Trophoblast cell (in vitro differentiated cells and primary cell): ENCODE measurements at places on chromosomes 13 and 19.

DNA sequence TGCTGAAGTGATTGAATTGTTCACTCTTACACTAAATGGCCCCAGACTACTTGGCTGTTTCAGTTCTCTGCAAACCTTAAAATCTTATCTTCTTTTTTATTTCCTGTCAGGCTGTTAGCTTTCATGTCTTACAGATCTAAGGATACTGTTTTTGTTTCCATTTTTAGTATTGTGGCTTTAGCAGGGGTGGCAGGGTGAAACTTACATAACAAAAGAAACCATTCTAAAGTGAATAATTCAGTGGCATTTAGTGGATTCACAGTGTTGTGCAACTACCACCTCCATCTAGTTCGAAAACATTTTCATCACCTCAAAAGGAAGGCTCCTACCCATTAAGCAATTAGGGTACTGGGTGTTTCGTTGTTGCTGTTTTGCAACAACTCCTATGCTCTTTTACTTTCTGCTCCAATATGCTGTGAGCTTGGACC is 19.8 kb downstream of the TMEM272 start:
- H3K36me3 ChIP-seq = no peaks in the 10 kb centered on the region
- no peak for DNase-seq
- no peak overlapping the region for H3K4me3 ChIP-seq
- no peaks in the 10 kb centered on the region for H3K27me3 ChIP-seq

DNA sequence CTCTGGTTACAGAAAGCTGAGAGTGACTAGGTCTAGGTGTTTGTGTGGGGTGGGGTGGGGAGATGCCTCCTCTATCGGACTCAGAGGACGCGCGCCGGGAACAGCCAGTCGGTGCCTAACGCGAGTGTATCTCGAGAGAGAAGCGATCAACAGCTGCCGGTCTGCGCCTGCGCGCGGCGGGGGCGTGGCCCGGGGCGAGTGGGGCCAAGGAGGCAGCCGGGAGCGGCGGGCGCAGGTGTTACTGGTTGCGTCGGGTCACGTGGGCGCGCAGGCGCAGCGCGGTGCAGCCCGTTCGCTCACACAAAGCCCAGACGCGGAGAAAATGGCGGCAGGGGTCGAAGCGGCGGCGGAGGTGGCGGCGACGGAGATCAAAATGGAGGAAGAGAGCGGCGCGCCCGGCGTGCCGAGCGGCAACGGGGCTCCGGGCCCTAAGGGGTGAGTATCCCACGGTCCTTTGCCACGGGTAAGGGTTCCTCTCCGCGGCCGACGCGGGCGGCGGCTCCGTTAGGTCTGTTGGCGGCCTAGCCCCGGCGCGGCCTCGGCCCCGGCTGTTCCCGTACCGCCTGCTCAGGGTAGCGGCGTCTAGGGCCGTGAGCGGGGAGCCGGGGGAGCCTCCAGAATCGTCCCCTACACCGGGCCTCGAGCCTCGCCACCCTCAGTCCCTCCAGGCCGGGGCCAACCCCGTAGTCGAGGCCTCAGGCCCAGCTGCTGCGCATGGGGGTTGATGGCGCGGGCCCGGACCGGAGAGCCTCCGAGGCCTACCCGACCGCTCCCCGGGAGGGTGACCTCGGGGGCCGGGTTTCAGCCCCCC is at the start of gene HNRNPM:
Gene HNRNPM (plus strand): TSS at position 299 of the 811 bp plus-strand sequence. CDS start 24 bp downstream, at position 323.
- peak; percentile 100 for DNase-seq
- H3K4me1 ChIP-seq = peaks cover 5% of the 10 kb centered on the region
- peak within 1 kb of the TSS; percentile 63 for H3K27ac ChIP-seq

GRCh38 chr19:11480715-11481533 is at the start of gene ELAVL3:
ELAVL3 (minus strand) TSS chr19:11481046; CDS start chr19:11480608, 438 bp downstream.
- H3K36me3 ChIP-seq = peaks cover 3% of the 10 kb centered on the region
- DNase-seq = no peak
- no peak within 1 kb of the TSS for H3K27ac ChIP-seq

- H3K27ac ChIP-seq = no peak overlapping the region
- H3K4me1 ChIP-seq = peaks cover 7% of the 10 kb centered on the region
- H3K36me3 ChIP-seq = no peaks in the 10 kb centered on the region
- H3K27me3 ChIP-seq = no peaks in the 10 kb centered on the region
- no peak overlapping the region for H3K4me3 ChIP-seq
Observed at GRCh38 chr13:112893570-112894422, 75.2 kb upstream of the MCF2L start.

GRCh38 chr19:36489118-36489919 is at the start of gene ZNF566:
ZNF566 (minus strand) TSS chr19:36489561; CDS start chr19:36476557, 13,004 bp downstream.
- H3K4me1 ChIP-seq = no peaks in the 10 kb centered on the region
- peak; percentile 98 for DNase-seq
- peak within 1 kb of the TSS; percentile 82 for H3K4me3 ChIP-seq
- peak within 1 kb of the TSS; percentile 82 for H3K27ac ChIP-seq

DNA sequence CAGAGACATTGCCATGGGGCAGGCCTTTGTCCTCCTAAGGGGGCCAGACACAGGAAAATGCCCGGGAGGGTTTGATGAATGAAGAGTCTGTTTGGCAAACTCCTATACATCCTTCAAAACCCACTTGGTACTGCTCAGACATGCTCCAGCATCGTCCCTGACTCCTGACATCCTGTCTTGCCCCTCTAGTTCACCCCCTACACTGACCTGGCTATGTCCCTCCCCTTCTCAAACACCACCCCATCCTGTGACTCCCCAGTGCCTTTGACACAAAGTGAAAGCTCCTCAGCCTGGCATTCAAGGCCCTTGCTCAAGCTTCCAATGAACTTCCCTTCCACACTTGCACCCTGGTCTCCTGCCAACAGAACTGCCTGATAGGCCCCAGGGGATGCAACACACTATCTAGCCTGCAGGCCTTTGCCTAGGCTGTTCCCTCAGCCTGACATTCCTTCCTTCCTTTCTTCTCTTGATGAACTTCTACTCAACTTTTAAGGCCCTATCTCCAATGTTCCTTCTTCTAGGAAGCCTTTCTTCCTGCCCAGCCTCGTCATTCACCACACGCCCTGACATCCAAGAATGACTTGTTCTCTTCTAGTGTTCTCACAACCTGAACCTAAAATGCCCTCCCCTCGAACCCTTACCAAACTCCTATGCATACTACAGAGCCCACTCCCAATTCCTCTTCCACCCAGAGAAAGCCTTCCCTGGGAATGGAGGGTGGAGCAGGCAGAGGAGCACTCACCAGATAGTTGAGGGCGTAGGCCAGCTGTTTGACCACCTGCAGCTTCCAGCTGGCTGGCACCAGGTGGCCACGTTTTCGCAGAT is 12.4 kb downstream of the JAK3 start:
- no peaks in the 10 kb centered on the region for H3K36me3 ChIP-seq
- H3K4me1 ChIP-seq = peaks cover under 1% of the 10 kb centered on the region
- no peak overlapping the region for H3K27ac ChIP-seq
- DNase-seq = no peak

DNA sequence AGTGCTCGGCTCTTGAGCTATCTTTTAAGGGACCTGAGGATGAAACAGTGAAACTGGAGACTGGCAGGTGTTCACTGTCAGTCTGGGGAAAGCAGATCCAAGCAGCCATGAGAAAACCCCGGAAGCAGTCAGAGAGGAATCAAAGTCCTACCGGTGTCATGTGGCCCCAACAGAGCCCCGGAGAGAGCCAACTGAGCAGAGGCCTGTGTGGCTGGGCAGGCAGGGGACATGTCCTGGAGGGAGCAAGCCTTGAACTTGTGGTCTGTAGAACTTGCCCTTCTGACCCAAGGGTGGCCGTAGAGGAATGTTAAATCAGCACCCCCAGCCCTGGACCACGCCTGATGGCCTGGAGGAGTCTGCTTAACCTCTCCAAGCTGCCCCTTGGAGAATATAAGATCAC is 113.7 kb upstream of the ZNF507 start:
- H3K36me3 ChIP-seq = no peaks in the 10 kb centered on the region
- no peaks in the 10 kb centered on the region for H3K4me1 ChIP-seq
- H3K27me3 ChIP-seq = no peaks in the 10 kb centered on the region
- no peak for DNase-seq
- no peak overlapping the region for H3K27ac ChIP-seq
- H3K4me3 ChIP-seq = no peak overlapping the region

- no peaks in the 10 kb centered on the region for H3K36me3 ChIP-seq
- H3K27me3 ChIP-seq = no peaks in the 10 kb centered on the region
- no peaks in the 10 kb centered on the region for H3K4me1 ChIP-seq
Observed at GRCh38 chr19:42965176-42965575, 28.2 kb upstream of the PSG7 start.
